GM23248 (cell line): ENCODE measurements at places on chromosomes 4 and X.

- no peak for DNase-seq
Observed at GRCh38 chr4:105780176-105780575, 71.6 kb downstream of the GSTCD start.

DNA sequence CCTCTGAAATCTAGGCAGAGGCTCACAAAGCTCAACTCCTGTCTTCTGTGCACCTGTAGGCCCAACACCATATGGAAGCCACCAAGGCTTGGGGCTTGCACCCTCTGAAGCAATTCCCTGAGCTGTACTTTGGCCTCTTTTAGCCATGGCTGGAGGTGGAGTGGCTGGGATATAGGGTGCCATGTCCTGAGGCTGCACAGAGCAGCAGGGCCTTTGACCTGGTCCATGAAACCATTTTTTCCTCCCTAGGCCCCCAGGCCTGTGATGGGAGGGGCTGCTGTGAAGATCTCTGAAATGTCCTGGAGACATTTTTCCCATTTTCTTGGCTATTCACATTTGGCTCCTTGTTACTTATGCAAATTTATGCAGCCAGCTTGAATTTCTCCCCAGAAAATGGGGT is 20.9 kb upstream of the COL25A1 start:
- DNase-seq = no peak

- DNase-seq = no peak
Observed at GRCh38 chr4:144189121-144189520, 48.6 kb upstream of the GYPA start.

- no peak for DNase-seq
Observed at GRCh38 chrX:132831336-132831973, 127.0 kb downstream of the HS6ST2 start.

- no peak for DNase-seq
Observed at GRCh38 chr4:48121180-48121579, 12.9 kb downstream of the TXK start.

DNA sequence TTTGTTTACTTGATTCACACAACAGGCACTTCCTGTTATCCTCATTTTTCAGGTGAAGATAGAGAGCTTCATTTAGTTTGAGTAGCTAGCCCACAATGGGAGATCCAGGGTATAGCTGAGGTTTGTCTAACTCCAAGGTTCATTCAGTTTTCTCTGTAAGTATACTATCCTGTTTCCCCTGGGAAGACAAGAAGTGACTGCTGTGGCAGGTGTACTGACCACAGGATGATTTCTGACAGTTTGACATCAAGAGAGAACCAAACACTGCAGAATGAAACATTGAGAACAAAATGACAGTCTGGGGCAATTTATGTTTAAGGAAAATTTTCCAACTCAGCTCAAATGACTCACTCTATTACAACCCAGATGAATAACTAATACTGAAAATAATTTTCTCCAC is 958.0 kb downstream of the STPG2 start:
- no peak for DNase-seq

GRCh38 chr4:95049551-95050233 is 291.9 kb downstream of the BMPR1B start:
- DNase-seq = no peak

- DNase-seq = peak; percentile 23
Observed at GRCh38 chr4:145870155-145871020, 68.2 kb downstream of the ZNF827 start.

DNA sequence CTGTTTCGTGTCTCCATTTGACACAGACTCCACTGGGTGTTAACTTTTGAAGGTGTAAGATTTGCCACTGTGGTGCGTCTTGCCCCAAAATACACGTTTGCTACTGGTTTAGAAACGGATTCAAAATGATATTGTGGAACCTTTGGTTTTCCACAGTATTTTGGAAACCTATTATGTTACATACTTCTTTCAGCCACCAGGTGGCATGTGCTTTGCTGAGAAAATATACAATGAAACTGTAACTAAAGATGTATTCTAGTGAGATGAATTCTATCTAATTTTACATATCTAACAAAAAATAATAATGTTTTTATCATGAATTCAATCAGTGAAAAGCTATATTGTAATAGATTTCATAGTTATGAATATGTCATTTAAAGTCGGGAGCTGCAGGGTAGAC is 28.4 kb upstream of the SLITRK4 start:
- DNase-seq = peak; percentile 37

DNA sequence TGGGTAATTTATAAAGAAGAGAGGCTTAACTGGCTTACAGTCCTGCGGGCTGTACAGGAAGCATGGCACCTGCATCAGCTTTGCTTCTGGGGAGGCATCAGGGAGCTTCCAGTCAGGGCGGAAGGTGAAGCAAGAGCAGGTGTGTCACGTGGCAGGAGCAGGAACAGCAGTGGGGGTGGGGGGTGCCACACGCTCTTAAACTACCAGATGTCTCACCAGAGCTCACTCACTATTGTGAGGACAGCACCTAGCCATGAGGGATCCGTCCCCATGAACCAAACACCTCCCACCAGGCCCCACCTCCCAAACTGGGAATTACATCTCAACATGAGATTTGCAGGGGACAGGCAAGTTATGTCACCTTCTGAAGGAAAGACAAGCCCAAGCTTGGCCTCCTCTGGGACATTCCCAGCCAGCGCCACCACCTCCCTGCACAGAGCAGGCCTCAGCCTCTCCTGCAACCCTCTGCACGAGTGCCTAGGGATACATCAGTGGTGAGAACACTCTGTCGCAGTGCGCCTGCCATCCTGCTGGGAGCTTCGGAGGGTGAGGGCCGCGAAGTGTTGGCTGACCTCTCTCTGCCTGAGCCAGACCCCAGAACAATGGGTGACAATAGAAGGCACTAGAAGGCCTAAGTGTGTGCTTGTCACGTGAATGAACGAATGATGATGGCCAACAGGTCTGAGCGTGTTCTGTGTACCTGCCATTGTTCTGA is 244.3 kb downstream of the EVC2 start:
- no peak for DNase-seq

GRCh38 chr4:150970685-150971151 is 44.4 kb downstream of the LRBA start:
- no peak for DNase-seq

DNA sequence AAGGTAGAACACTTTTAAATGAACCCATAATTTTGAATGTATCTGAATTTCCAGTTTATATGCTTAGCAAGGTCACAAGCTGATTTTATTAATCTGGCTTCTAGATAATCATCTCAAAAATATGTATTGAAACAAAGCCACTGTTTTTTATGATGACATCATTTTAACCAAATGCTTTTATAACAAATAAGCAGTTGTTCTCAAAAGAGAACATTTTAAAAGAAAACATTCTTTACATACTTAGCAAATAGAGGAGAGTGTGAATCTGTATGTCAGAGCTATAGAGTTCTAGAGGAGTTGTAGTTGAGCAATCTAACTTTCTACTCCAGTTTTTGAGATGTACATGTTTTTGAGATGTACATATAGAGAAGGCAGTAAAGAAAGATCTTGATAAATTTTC is 42.5 kb downstream of the LAMP2 start:
- DNase-seq = peak; percentile 13

DNA sequence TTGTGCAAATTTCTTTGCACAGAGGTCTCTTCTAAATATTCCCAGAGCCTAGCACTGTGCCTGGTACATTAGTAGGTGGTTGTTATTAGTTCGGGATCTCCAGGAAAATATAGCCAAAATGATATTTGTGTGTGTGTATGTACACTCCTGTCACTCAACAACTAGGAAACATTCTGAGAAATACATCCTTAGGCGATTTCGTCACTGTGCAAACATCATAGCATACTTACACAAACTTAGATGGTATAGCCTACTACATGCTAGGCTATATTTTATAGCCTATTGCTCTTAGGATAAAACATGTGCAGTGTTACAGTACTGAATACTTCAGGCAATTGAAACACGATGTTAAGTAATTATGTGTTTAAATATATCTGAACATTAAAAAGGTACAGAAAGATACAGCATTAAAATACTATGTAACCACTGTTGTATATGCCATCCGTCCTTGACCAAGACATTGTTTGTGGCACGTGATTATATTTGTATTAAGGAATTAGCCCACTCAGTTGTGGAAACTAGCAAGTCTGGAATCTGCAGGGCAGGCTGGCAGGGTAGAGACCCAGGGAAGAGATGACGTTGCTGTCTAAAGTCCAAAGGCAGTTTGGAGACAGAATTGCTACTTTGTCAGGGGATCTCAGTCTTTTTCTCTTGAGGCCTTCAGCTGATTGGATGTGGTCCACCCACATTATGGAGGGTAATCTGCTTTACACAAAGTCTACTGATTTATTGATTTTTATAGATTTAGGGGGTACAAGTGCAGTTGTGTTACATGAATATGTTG is 106.9 kb downstream of the COL4A6 start:
- no peak for DNase-seq

- no peak for DNase-seq
Observed at GRCh38 chr4:62771983-62772557, 1571.9 kb downstream of the ADGRL3 start.

DNA sequence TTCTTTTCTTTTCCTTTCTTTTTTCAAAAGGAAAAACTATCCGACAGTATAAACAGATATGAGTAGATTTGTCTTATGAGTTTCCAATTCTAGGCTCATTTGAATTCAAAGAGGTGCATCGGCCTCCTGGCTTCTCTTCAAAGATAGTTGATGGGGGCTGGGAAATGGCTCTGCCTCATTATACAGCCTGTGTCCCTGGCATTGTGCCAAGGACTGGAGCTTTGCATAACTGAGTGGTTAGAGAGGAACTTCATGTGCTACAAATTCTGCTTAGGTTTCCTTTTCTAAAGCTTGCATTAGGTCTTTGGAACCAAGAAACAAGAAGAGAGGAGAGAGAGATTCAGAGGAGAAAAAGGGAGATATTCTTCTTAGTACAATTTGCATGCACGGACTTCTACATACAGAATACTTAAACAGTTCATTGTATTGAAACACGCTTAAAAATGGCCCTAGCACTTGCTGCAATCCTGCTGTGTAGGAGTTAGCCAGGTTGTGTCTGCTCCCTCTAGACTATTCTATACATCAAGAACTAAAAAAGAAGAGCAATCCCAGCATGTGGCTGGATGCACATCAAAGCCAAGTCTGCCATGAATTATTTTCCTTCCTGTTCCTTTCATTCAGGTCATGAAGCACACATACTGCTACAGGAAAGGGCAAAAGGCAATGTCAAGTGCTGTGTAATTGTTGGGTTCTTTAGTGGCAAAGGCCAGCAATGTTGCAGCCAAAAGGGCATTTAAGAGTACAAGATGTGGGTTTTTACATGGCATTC is 70.9 kb downstream of the INTS12 start:
- peak; percentile 10 for DNase-seq

DNA sequence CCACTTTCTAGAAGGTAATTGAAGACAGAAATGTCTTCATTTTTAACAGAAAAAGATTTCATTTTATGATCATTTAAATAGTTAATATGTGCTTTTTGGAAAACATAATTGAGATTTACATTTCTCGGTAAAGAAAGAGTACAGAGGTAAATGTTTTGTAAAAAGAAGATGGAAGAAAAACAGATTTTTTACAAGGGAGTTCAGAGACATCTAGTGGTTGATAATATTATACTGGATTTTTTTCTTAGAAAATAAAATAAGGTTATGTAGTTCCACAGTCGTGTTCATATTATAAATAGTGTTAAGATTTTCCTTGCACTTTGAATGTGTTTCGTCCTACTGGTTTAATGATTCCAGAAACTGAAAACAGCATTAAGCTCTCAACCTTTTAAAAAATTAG is 60.6 kb downstream of the SMARCA1 start:
- peak; percentile 13 for DNase-seq

DNA sequence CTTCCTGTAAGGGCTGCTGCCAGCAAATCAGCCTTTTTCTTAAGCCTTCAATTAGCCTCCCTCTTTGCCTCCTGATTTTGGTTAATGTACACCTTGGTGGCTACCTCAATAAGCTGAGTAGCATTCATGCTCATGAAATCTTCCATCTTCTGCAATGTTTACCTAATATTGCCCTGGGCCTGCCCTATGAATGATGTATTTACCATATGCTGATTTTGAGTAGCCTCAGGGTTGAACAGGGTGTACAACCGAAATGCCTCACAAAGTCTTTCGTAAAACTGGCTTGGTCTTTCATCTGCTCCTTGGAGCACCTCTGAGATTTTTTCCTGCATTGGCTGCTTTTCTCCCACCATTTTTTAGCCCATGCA is 29.8 kb downstream of the SULT1E1 start:
- DNase-seq = no peak

GRCh38 chrX:121876305-121876704 is 828.9 kb downstream of the GLUD2 start:
- DNase-seq = peak; percentile 78

DNA sequence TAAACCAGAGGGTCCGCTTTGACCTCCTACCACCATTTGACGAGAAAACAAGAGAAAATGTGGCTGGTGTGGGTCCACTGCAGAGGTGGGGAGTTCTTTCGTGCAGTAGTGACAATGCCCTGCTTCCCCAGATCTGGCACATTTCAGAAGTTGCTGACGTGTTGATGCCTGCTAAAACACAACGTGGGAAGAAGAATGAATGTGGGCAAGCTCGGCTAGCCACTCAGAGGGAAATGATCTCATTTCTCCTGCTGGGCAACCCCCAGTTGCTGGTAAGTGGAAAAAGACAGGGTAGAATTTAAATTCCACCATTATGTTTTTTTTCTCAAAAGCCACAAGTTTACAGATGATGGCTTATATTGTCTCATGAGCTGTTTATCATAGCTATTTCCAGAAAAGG is 77.9 kb downstream of the LUZP4 start:
- peak; percentile 81 for DNase-seq

DNA sequence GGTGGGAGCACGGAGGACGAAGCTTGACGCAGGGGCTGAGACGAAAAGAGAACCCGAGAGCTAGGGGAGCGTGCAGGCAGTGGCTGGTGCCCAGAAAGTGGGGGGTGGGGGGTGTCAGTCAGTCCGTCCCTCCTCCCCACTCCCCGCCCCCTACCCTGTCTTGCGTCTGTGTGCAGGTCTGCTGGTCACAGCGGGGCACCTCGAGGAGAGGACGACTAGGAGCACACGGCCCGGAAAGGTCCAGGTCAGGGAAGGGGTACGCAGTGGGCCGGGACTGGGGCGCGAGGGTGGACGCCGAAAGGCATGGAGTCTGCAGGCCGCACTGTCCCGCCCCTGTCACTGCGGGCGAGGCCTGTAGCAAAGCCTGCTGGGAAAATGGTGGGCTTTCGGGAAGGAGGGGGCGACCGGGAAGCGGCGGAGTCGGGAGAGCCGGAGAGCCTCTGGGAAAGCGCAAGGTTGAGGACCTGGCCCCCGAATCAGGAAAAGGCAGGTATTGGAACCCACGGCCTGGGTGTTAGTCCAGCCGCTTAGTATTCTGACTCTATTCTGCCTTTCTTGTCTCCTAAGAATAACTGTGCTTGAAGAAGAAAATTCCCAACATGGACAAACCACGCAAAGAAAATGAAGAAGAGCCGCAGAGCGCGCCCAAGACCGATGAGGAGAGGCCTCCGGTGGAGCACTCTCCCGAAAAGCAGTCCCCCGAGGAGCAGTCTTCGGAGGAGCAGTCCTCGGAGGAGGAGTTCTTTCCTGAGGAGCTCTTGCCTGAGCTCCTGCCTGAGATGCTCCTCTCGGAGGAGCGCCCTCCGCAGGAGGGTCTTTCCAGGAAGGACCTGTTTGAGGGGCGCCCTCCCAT is 769 bp downstream of the TCEAL1 start:
- peak; percentile 73 for DNase-seq

DNA sequence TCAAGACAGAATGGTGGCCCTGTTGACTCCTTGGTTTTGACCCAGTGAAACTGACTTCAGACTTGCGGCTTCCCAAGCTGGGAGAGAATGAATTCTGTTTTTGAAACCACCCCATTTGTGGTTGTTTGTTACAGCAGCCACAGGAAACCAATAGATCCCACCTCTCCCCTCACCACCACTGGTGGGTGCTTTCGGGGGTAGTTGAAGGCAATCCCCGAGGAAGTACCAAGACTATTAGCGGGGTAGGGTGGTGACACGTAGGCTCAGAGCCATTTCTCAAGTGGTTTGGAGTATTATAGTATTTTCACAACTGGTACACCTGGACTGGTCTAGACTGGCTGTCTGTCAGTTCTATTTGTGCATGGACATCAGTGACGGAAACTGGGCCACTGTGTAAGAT is 189.1 kb upstream of the RBPJ start:
- no peak for DNase-seq
